ENCODE measurements at places on chromosomes 2 and 18. TPM values are rescaled to one million over a fixed set of nuclear protein-coding genes. Genes with fewer than 3 reads are reported as not detected.

LIPG gene
- total RNA-seq: 2.9 TPM

POTEJ gene
- total RNA-seq: 0.92 TPM

UGT1A4 gene
- 0.73 TPM for total RNA-seq

MCFD2 gene
- 127 TPM for total RNA-seq

PSMA8 gene
- total RNA-seq: not detected

NLRC4 gene
- not detected for total RNA-seq

TMEM169 gene
- not detected for total RNA-seq

- no peaks in the 10 kb centered on the region for H3K27me3 ChIP-seq
- no peak for DNase-seq
- H3K4me1 ChIP-seq: peaks cover 3% of the 10 kb centered on the region
- no peak overlapping the region for H3K4me3 ChIP-seq
- no peaks in the 10 kb centered on the region for H3K36me3 ChIP-seq
- no peak overlapping the region for H3K27ac ChIP-seq
Measured at GRCh38 chr18:7367336-7367735, 136.4 kb downstream of the LRRC30 start.

DNA sequence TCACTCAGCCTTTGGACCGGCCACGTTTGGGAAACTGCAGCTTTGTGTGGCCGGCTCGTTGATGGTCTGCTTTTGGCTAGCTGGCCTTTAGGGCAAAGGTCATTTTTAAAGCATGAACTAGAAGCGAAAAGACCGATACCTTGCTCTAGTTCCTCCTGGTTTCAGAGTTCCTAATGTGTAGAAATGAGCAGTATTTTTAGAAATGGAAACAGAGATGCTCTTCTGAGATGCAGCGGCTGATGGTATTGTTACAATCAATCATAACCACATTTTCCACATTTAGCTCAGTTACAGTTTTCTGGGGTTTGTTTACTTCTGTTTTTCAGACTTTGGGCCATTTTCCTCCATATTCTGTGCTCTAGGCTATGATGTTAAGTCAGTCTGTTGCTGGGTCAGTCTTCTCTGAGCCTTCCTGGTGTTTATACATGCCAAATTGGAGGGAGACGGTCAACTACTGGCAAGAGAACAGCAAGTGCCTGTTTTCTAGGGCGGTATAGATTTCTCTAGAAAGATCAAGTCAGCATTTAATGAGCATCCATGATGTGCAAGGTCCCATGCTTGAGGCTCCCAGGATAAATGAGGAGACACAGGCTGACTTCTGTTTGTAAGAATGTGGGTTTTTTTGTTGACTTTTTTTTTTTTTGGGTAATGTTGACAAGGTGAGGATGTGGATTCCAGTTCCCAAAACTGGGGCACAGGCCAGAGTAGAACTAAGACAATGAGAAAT is 28.0 kb downstream of the RNF144A start:
- DNase-seq: no peak
- H3K36me3 ChIP-seq: peaks cover 14% of the 10 kb centered on the region
- H3K27me3 ChIP-seq: no peaks in the 10 kb centered on the region

DNA sequence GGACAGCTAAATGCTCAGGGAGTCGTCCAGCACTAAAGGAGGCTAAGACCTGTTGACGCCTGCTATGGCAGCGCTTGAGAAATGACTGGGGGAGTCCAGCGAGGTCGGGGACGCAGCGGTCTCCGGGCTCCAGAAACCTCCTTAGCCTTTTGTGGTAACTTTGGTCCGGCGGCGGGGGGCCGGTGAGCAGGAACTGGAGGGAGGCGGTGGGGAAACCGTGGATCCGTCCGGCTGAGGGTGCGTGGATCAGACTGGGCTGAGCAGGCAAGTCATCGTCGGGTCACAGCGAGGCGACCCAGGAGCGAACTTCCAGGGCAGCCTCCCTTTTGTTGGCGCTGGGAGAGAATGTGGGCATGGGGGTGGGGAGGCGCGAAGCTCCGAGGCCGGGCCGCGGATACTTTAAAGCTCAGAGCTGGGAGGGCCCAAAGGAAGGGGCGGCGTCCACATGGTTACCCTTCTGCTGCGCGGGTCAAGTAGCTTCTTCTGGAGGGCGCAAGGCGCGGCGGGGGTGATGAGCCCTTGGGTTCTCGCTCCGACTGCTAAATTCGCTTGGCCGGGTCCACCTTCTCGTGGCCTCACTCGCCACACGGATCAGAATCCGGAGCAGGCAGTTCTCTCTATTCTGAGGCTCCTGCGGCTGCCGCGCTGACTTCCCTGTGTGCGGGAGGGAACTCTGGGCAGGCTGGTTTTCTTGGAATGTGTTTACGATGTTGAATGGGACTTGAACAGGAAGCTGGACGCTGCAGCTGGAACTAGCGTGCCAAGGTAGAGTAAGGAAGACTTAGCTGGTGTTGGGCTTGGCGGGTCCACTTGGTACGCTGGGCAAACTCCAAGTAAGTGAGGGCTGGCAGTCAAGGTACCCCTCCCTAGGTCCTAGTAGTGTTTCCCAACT is 920 bp downstream of the GULP1 start:
- H3K36me3 ChIP-seq: no peaks in the 10 kb centered on the region
- H3K4me3 ChIP-seq: peak overlapping the region; percentile 67
- peak; percentile 89 for DNase-seq
- H3K4me1 ChIP-seq: peaks cover 3% of the 10 kb centered on the region
- peak overlapping the region; percentile 100 for H3K27ac ChIP-seq

GRCh38 chr2:119862127-119862889 is 102.6 kb downstream of the PTPN4 start:
- no peak for DNase-seq
- H3K27ac ChIP-seq: no peak overlapping the region
- no peaks in the 10 kb centered on the region for H3K27me3 ChIP-seq
- no peaks in the 10 kb centered on the region for H3K4me1 ChIP-seq
- H3K4me3 ChIP-seq: no peak overlapping the region

- no peak overlapping the region for H3K4me3 ChIP-seq
- DNase-seq: peak; percentile 46
- H3K27ac ChIP-seq: peak overlapping the region; percentile 70
- no peaks in the 10 kb centered on the region for H3K27me3 ChIP-seq
- H3K36me3 ChIP-seq: no peaks in the 10 kb centered on the region
Measured at GRCh38 chr2:136131484-136131960, 13.6 kb upstream of the CXCR4 start.

DNA sequence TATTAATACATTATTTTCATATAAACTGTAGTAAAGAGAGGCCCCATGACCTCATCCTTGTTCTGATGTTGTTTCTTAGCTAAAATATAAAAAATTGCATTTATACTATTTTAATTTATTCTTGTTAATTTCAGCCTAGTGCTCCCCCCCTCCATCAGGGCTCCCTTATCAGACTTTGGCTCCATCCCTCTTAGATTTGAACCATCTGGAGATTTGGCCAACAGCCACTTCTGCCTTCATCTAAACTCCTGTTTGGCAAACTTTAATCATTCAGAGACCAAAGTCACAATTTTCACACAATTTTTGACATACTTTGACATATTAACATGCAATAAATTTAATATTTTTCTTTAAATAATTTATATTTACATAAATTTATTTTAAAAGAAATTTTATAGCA is 569.3 kb downstream of the TDRD15 start:
- H3K4me3 ChIP-seq: no peak overlapping the region
- no peaks in the 10 kb centered on the region for H3K27me3 ChIP-seq
- no peak overlapping the region for H3K27ac ChIP-seq
- no peak for DNase-seq
- H3K4me1 ChIP-seq: no peaks in the 10 kb centered on the region

DNA sequence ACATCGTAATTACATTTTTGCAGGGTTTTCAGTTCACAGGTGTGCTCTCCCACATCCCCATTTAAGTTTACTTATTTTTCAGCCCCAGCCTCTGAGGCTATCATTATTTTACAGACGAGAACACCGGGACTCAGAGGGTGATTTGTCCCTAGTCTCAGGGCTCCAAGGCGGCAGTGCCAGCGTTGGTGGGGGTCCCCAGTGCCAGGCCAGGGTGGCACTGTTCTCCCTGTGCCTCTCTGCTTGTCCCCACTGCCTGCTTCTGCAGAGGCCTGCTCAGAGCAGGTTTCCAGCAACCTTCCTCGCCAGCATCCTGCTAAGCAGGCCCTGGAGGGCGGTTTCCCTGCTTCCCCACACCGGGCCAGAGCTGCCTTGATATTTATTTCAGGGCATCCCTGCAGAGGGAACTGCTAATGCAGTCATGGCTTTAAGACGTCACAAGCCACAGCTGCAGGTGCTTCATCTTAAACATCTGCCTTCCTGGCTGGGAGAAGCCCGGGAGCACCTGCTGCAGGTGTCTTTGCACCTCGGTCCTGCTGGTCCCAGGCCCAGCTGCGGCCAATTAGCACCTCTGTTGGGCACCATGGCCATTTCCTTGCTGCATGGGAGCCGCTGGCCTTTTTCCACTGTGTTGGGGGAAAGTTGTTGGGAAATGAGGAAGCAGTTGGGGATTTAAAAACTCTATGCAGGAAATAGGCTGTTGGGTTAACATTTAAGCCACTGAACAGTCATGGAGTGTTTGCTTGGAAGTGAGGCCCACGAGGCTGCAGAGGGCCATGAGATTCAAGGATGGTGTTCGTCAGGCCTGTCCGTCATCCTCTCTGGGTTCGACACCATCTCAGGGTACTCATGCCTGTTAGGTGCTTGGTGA is 22.8 kb downstream of the HPCAL1 start:
- H3K36me3 ChIP-seq: no peaks in the 10 kb centered on the region
- H3K27me3 ChIP-seq: no peaks in the 10 kb centered on the region
- H3K4me1 ChIP-seq: peaks cover 58% of the 10 kb centered on the region
- peak; percentile 58 for DNase-seq
- no peak overlapping the region for H3K27ac ChIP-seq
- no peak overlapping the region for H3K4me3 ChIP-seq

DNA sequence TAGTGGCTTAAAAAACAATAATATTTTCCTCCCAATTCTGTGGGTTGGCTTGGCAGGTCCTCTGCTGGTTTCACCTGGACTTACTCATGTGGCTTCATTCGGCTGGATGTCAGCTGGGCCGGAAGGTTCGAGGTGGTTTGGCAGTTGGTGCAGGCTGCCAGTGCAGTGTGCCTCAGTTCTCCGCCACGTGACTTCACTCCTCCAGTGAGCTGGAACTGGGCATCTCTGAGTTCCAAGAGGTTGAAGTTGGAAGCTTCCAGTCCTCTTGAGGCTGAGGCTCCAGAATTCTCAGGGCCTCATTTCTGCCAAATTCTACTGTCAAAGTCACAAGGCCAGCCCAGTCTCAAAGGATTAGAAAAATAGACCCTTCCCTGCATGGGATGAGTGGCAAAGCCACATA is 83.4 kb upstream of the B3GNT7 start:
- H3K4me3 ChIP-seq: no peak overlapping the region
- no peak for DNase-seq
- H3K4me1 ChIP-seq: no peaks in the 10 kb centered on the region
- H3K36me3 ChIP-seq: peaks cover 5% of the 10 kb centered on the region
- no peaks in the 10 kb centered on the region for H3K27me3 ChIP-seq

- no peaks in the 10 kb centered on the region for H3K4me1 ChIP-seq
- peak; percentile 10 for DNase-seq
- H3K36me3 ChIP-seq: no peaks in the 10 kb centered on the region
- no peak overlapping the region for H3K4me3 ChIP-seq
Measured at GRCh38 chr2:141380008-141380979, 750.5 kb downstream of the LRP1B start.

GRCh38 chr2:227861011-227861410 is 10.4 kb upstream of the DAW1 start:
- DNase-seq: no peak
- H3K4me3 ChIP-seq: no peak overlapping the region
- no peak overlapping the region for H3K27ac ChIP-seq
- no peaks in the 10 kb centered on the region for H3K36me3 ChIP-seq
- H3K4me1 ChIP-seq: peaks cover 17% of the 10 kb centered on the region

- H3K36me3 ChIP-seq: no peaks in the 10 kb centered on the region
- H3K4me3 ChIP-seq: no peak overlapping the region
- no peak for DNase-seq
- no peak overlapping the region for H3K27ac ChIP-seq
- peaks cover 16% of the 10 kb centered on the region for H3K27me3 ChIP-seq
Measured at GRCh38 chr18:62614494-62614893, 91.7 kb downstream of the ZCCHC2 start.

Measured in stomach (tissue), 19 donors.